ENCODE measurements at places on chromosomes 7 and 10.
A peak's percentile ranks its signal among the peaks of the same experiment; 100 is the strongest.

DNA sequence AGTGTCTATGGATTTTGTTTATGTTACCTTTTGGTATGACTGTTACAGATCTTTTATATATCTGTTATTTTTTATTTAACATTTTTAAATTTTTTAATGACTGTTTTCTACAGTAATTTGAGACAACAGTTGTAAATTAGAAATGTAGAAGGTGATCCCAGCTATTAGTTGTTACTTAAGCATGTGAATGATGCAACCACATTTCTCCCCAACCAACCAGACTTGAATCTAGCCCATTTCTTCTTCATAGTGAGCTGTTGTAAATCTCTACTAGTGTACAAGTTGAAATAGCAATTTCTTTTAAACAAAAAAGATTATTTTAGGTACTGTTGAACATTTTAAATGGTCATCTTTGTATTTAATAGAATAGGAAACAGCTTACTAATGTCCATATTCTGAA is 18.0 kb downstream of the TMEM106B start:
- peaks cover 66% of the 10 kb centered on the region for H3K36me3 ChIP-seq
- no peak for DNase-seq
- no peak overlapping the region for H3K4me3 ChIP-seq

GRCh38 chr10:112696592-112696991 is 249.6 kb downstream of the VTI1A start:
- no peak overlapping the region for H3K27ac ChIP-seq
- H3K27me3 ChIP-seq, result no peaks in the 10 kb centered on the region
- H3K4me3 ChIP-seq, result no peak overlapping the region
- peaks cover 4% of the 10 kb centered on the region for H3K4me1 ChIP-seq
- H3K36me3 ChIP-seq, result no peaks in the 10 kb centered on the region

GRCh38 chr10:62025901-62026879 is 124.7 kb downstream of the ARID5B start:
- no peaks in the 10 kb centered on the region for H3K36me3 ChIP-seq
- H3K4me3 ChIP-seq, result no peak overlapping the region
- no peak for DNase-seq
- H3K27ac ChIP-seq, result no peak overlapping the region
- H3K27me3 ChIP-seq, result no peaks in the 10 kb centered on the region

DNA sequence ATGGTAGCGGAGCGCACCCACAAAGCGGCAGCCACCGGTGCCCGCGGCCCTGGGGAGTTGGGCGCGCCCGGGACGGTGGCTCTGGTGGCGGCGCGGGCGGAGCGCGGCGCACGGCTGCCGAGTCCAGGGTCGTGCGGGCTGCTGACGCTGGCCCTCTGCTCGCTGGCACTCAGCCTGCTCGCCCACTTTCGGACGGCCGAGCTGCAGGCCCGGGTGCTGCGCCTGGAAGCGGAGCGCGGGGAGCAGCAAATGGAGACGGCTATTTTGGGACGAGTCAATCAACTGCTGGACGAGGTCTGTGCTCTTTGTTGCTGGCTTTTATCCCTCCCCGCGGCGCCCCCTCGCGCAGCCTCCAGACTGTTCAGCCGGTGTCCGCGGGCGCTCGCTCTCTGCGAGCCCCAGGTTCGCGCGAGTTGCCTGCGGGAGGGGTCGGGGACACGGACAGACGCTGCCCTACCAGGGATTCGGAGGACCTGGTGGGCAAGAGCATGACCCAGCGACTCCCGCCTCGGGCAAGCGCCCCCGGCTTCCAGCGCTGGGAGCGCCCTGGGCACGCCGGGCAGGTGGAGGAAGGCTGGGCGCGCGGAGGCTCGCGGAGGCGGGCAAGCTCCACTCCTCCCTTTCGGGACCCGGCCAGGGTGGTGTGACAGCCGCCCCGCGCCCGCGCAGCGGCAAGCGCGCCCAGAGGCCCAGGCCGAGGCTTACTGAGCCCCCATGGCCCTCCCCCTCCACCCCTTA is 887 bp downstream of the COL13A1 start:
- no peak for DNase-seq
- no peaks in the 10 kb centered on the region for H3K4me1 ChIP-seq
- H3K4me3 ChIP-seq, result no peak overlapping the region
- H3K27ac ChIP-seq, result no peak overlapping the region
- no peaks in the 10 kb centered on the region for H3K27me3 ChIP-seq

DNA sequence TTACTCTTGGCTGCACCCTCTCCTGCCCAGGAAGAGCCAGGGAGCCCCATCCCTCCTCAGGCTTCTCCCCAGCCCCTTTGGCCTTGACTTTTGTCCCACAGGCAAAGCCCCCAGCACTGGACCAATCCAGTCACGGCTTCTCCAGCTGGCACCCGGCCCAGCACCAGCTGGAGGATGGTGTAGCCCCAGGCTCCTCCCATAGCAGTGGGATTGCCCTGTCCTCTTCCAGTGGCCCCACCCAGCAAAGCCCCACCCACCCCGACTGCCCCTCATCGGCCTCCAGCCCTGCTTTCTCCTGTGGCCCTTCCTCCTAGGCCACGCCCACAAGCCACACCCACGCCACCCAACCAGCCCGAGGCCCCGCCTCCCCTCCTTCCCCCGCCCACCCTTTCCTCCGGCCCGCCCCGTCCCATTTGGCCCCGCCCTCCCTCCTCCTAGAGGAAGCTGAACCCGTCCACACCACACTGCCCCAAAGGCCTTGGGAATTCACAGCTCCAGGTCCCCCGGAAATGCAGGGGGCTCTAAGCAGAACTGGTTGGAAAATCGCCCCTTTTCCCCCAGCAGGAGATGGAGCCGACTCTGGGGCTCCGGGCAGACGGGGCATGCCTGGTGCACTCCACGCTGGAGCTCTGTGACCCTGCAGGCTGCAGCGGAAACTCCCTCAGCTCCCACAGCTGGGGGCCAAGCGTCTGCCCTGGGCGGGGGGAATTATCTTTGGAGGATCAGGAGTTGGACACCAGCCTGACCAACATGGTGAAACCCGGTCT is 25.2 kb downstream of the GET4 start:
- H3K4me3 ChIP-seq, result no peak overlapping the region
- DNase-seq, result peak; percentile 94
- H3K36me3 ChIP-seq, result no peaks in the 10 kb centered on the region
- no peaks in the 10 kb centered on the region for H3K27me3 ChIP-seq
- no peaks in the 10 kb centered on the region for H3K4me1 ChIP-seq
- no peak overlapping the region for H3K27ac ChIP-seq

- no peak for DNase-seq
- H3K27me3 ChIP-seq, result no peaks in the 10 kb centered on the region
- H3K4me1 ChIP-seq, result no peaks in the 10 kb centered on the region
- no peak overlapping the region for H3K4me3 ChIP-seq
Observed at GRCh38 chr7:155217634-155218033, 80.0 kb upstream of the INSIG1 start.

Data from Karpas-422 (cell line).